ENCODE measurements at places on chromosomes 1 and 21.

DNA sequence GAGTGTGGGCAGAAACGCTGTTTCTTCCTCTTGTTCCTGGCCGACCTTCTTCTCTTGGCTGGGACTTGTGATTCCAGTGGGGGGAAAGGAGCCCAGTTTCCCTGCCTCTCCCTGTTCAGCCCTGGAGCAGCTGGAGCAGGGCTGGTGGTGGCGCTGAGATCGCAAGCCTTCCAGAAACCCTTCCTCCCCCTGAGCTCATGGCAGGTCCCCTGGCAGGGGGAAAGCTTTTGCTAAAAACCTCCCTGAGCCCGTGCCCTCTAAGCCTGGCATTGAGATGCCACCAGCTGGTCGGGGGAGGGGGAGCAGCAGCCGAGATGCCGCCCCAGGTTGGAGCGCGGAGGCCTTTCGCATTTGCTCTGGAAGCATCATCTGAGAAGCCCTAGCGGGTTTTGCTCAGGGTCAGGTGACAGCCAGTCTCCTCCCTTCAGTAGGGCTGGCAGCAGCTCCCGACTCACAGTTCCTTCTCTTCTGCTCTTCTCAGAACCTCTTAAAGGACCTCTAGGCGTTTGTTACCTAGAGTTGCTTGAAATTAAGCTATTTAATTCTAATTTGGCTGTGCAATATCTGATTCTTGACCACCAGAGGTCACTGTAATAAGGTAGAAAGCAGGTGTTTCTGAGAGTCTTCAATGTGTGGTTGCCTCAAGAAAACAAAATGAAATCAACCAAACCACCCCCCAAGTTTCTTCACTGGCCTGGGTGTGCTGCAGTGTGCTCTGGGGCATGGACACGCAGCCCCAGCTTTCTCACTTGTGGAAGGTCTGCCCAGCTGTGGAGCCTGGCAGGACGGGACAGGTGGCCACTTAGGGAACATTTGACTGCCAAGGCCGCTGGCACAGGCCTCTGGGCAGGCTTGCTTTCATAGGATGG lies 257.3 kb downstream of the CAMTA1 start:
- no peak for DNase-seq

DNA sequence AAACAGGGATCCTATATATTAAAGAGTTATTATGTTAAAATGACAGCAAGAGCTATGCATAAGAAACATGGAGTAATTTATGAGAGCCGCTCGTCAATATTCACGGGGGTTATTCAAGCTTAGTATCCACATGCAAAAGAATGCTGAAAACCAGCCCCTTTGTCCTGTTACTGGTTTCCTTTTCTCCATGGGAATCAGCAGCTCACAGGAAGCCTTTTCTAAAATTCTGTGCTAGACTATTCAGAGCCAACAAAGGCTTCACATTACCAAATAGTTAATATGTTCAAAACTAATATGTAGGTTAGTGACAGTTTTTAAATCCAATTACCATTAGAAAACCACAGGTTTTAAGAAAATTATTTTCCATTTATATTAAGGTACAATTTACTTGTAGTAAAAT lies 225.6 kb upstream of the MAP1LC3C start:
- no peak for DNase-seq

DNA sequence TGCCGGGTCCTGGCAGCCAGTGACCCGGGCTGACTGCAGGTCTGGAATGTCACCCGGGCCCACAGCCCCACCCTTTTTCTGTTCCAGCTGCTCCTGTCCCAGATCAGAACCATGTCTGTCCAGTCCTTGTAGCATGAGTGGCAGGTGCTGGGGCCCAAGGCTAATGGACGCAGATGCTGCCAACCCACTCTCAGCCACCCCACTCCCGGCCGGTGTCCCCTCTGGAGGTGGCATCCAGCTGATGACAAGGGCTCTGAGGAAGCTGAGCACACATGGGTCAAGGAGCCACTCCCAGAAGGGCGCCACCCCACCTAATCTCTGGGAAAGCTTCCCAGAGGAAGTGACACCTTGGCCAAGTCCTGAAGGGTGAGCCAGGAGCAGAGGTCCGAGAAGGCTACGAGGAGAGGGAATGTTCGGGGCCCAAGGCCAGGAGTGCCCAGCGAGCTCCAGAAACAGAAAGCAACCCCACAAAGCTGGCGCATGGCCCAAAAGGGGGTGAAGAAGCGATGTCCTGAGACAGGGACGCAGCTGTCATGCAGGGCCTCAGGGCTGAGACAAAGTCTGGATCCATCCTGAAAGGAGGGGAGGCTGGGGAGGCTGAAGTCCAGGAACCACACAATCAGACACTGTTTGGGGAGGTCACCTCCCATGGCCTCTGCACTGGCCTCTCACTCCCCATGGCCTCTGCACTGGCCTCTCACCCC lies 39.5 kb downstream of the ACOT7 start:
- no peak for DNase-seq

GRCh38 chr1:21594935-21595897 lies 73.9 kb downstream of the RAP1GAP start:
- DNase-seq: peak; percentile 48

DNA sequence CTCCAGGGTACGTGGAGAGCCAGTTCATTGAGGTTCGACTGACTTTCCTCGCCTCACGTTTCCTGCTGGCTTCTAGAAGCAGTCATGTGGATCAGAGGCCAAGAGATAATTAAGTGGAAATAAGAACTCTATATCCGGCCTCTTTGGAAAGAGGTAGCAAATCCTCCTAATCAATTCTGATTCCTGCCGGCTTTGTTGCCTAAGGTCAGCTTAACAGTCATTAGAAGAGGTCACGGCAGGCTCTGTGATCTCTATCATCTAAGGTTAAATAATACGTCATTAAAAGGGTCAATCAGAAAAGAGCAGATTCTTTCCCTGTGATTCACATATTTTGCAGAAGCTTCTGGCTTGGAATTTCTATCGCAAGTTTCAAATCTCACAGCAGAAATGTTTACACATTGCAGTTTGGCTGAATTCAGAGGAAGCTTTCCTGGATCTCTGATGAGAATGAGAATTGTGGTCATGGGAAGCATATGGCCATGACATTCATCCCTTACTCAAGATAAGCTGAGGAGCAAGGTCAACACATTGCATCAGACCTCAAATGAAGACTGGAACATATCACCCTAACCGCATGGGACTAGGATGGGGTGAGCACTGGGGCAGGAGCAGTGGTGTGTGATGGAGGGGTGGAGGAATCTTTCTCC lies 189.4 kb downstream of the PBX1 start:
- DNase-seq: no peak

DNA sequence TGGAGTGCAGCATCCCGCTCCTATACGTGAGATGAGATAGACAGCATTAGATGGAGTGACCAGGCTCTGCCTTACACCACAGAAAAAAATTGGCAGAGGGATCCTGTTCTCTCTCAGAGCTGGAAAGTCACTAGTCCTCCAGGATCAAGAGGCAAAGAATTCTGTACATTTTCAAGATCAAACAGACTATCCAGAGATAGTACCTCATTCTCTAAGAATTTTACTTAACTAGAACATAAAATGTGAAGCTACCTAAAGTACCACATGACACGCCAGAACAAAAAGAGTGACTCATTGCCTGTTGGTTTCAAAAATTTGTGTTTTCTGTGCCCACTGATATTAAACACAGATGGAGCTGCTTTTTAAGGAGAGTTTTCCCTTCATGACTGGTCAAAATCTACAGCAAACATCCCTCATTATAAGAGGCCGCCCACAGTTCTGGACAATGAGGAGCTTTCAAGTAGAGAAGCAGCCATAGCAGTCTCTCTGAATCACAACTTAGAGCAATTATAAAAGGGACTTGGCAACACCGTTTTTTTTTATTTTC lies 32.3 kb downstream of the CD160 start:
- DNase-seq: no peak

GRCh38 chr1:85607126-85607920 lies 26.8 kb downstream of the CCN1 start:
- no peak for DNase-seq

DNA sequence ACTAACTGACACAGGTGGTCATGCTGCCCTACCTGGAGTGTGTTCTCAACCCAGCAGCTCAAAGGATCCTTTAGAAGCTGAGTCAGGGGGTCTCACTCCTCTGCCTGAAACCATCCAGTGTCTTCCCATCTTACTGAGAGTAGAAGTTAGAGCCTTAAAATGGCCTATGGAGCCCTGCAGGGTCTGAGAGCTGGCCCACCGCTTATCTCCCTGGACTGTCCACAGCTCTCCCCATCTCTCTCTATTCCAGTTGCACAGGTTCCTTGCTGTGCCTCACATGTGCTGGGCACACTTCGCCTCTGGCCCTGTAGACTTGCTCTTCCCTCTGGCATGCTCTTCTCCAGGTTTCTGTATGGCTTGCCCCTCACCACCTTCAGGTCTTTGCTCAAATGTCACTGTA lies 148.6 kb upstream of the CACNA1E start:
- no peak for DNase-seq

DNA sequence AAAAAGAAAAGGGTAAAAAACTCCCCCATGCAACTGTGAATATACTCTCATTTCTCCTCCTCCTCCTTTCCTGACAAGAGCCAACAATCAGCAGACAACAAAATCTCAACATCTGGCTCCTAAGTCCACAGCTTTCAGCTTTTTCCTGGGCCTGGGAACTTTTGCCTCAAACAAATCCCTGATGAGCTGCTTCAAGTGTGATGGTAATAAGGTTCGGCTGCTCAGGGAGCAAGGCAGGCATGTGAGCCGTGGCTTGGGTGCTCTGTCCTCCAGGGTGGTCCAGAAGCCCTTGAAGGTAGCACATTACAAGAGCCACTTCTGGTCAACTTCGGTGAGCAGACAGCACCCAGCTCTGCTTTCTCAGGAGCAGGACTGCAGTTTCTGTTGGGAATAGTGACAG lies 46.3 kb downstream of the ITPKB start:
- no peak for DNase-seq

GRCh38 chr1:206457408-206458120 lies 12.7 kb upstream of the IKBKE start:
- no peak for DNase-seq

GRCh38 chr1:10625076-10625475 lies 150.3 kb downstream of the PEX14 start:
- no peak for DNase-seq

GRCh38 chr1:223712850-223713474 lies 623 bp downstream of the CAPN2 start:
- no peak for DNase-seq

GRCh38 chr1:40939320-40940059 lies 40.0 kb upstream of the CTPS1 start:
- DNase-seq: no peak

- DNase-seq: peak; percentile 91
These were observed 9.5 kb upstream of the B3GALNT2 start for GRCh38 chr1:235513495-235514366.

GRCh38 chr1:176193663-176194062 lies 13.4 kb downstream of the COP1 start:
- no peak for DNase-seq

DNA sequence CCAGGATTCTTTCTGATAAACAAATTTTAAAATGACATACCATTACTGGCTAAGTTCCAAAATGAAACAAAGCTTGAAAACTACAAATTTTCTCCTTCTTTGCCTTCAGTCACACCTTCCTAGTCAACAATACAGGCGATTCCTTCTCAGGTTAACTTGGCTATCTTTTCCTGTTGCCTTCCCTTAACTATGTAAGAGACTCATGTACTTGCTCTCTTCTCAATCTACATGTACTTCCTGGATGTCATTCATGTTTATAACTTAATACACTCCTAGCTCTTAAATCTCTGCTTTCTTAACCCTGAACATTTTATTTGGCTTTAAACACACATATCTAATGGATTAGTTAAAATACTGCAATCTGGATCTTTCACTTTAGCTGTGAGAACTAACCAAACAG lies 97.0 kb downstream of the COQ8A start:
- no peak for DNase-seq

- DNase-seq: peak; percentile 27
These were observed at the start of gene CASZ1 for GRCh38 chr1:10796029-10796944. Gene CASZ1, minus strand, starts transcription at chr1:10796646. Its CDS starts 102,757 bp downstream, at chr1:10693889.

DNA sequence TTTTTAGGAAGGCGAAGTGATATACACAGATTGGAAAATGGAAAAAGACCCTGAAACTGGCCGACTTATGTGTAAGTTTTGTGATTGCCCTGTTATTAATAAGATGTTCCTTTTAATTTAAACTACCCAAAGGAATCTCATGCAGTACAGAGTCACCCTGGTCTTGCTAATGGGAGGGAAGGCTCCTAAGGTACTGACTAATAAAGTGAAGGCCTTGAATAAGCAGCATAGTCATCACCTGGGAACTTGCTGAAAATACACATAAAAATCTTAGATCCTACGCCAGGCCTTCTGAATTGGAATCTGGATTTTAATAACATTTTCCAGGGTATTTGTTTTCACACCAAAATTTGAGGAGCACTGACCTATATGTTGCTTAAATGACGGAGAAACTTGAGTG lies 73.4 kb upstream of the MCOLN3 start:
- DNase-seq: no peak

DNA sequence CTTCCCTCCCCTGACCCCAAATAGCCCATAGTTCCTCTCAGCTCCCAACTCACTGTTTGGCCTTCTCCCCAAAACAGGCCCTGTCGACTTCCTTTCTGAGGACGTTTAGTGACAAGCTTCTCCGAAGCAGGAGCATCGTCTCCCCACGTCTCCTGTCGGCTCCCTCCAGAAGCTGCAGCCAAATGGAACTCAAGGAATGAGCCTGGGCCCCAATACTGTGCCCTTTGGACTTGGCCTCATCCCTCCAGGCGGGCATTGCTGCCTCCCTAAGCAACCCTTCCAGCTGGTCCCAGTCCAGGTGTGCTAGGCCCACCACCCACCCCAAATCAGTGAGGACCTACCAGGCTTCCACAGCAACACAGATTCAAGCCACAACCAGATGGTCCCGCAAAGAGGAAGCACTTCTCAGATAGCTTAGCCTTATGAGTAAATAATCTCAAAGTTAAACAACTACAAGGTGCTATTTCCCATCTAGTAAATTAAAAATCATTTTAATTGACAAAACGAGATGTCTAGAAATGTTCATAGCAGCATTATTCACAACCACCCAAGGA lies 33.0 kb downstream of the ACOT7 start:
- DNase-seq: no peak

DNA sequence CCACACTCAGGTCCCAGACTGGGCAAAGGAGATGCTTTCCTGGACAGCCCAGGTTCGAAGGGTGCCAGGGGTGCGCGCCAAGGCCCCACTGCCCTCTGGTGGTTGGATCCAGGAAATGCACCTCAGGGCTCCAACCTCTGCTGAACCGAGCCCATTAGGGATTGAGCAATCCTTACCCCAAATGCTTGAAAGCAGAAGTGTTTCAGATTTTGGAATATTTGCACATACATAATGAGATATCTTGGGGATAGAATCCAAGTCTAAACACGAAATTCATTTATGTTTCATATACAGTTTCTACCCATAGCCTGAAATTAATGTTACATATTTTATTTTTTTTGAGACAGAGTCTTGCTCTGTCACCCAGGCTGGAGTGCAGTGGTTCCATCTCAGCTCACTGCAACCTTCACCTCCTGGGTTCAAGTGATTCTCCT lies 57.4 kb downstream of the SLC9A1 start:
- peak; percentile 84 for DNase-seq

- DNase-seq: no peak
These were observed 72.4 kb downstream of the CASZ1 start for GRCh38 chr1:10724052-10724494.

Measured in tibial nerve (tissue), 4 donors.